Muscle of leg (tissue), 16 donors: ENCODE measurements at places on chromosomes 6 and 20.

- DNase-seq: no peak
Measured at GRCh38 chr6:31888276-31889258, 8.9 kb downstream of the EHMT2 start.

DNA sequence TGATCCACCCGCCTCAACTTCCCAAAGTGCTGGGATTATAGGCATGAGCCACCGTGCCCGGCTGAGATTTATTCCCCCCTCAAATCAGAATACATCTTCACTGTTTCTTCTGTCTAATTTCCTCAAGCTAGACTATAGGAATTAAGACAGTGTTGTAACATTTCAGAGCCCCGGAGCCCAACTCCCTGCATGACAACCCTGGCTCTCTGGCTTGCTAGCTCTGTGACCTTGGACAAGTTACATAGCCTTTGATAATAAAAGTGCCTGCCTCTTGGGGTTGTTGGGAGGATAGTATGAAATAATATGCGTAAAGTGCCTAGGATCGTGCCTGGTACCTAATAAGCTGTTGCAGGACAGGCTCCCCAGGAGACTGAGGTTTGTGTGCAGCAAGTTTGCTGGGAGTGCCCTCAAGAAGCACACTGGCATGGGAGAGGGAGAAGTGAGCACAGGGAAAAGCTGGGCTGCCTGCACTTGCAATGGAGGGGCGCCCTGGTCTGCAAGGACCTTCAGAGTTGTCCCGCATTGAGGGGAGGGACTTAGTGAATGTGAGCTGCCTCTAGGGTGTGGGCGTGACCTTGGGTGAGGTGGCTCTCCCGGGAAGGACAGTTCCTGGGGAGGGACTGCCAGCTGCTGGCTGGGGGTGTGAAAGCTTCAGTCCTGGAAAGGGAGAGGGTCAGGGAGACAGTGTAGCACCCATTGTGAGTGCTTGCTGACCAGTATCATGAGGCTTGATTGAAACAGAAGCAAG lies 43.4 kb downstream of the TAF8 start:
- DNase-seq: no peak

GRCh38 chr20:3732327-3733118 lies at the start of gene HSPA12B:
TSS of gene HSPA12B (plus strand) at chr20:3732685. CDS start at chr20:3738675, 5,990 bp downstream.
- peak; percentile 85 for DNase-seq

GRCh38 chr6:69305456-69305855 lies 491.4 kb downstream of the LMBRD1 start:
- DNase-seq: no peak

GRCh38 chr6:41050536-41050935 lies 2.5 kb upstream of the APOBEC2 start:
- no peak for DNase-seq

- peak; percentile 79 for DNase-seq
Measured at GRCh38 chr6:7051780-7052442, 55.9 kb upstream of the RREB1 start.

- no peak for DNase-seq
Measured at GRCh38 chr20:19838468-19838867, 80.4 kb downstream of the RIN2 start.

DNA sequence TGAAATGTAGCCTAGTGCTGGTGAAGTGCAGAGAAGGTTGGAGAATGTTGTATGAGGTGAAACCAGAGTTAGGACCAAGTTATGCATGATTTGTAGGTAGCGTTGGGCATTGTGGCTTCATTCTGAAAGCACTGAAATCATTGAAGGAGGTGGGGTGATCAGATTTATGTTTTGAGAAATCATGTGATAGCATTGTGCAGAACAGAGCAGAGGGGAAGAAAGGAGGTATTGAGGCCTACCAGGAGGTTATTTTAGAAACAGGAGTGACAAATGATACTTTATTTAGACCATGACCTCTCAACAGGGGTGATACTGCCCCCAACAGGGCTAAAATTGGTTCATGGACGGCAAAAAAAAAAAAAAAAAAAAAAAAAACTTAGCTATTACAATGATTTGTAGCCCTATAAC lies 15.6 kb upstream of the HMGN3 start:
- DNase-seq: peak; percentile 17

- DNase-seq: no peak
Measured at GRCh38 chr20:23139524-23139923, 53.4 kb upstream of the CD93 start.

GRCh38 chr20:16352321-16352720 lies 220.9 kb downstream of the KIF16B start:
- no peak for DNase-seq

GRCh38 chr6:2611092-2611491 lies 139.6 kb downstream of the MYLK4 start:
- DNase-seq: no peak

- no peak for DNase-seq
Measured at GRCh38 chr20:7463290-7463689, 477.0 kb downstream of the HAO1 start.

DNA sequence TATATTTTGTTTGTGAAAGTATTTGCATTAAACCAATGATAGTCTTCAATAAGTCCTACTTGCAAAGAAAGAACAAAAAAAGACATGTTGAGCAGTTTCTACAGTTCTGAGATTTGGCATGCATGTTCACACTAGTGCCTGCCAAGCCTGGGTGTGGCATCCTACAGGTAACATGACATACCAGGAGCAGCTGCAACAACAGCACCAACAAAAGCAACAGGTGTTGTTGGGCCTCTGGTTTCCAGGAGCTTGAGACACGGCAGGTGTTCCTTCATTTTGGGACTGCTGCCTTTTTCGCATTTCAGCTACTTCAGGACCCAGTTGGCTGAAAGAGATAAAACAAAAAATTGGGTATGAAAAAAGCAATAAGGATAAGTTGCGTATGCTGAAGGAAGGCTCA lies 41.2 kb upstream of the MTRF1L start:
- DNase-seq: no peak

DNA sequence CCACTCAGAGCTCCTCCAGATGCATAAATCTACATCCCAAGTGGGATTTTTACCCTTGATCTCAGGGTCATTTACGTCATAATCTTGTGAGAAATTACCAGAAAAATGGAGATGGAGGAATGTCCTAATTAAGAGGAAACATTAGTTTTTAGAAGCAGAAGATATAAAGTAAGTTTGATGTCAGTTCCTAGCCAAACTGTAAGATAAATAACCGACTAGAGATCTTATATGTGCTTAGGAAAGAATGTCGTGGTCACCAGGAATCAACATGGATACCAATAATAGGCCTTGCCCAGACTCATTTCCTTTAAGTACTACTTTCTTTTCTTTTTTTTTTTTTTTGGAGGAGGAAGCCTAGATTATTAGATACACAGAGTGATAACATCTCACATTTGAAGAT lies 186.9 kb downstream of the UTRN start:
- peak; percentile 18 for DNase-seq

DNA sequence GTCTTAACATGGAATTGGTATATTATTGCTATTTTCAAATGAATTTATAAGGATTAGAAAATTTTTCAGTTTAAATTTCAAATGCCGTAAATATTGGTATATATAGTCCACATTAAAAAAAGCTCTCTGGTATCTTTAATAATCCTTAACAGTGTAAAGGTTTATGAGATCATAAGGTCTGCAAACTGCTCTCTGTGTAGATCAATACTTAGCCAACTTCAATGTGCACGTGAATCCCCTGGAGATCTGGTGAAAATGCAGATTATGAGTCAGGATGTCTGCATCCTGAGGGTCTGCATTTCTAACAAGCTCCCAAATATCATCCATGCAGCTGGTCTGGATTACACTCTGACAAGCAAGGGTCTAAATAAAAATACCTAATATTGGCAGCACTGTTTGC lies 43.5 kb downstream of the LAMA4 start:
- DNase-seq: no peak

GRCh38 chr20:44748005-44748370 lies 2.3 kb downstream of the KCNK15 start:
- DNase-seq: peak; percentile 75

GRCh38 chr6:141265756-141266623 lies 866.7 kb upstream of the GJE1 start:
- peak; percentile 72 for DNase-seq

- no peak for DNase-seq
Measured at GRCh38 chr6:91482498-91482897, 895.6 kb upstream of the MAP3K7 start.

- peak; percentile 78 for DNase-seq
Measured at GRCh38 chr20:16777126-16777525, 29.0 kb downstream of the OTOR start.

- peak; percentile 77 for DNase-seq
Measured at GRCh38 chr6:16736856-16737775, 24.1 kb downstream of the ATXN1 start.

DNA sequence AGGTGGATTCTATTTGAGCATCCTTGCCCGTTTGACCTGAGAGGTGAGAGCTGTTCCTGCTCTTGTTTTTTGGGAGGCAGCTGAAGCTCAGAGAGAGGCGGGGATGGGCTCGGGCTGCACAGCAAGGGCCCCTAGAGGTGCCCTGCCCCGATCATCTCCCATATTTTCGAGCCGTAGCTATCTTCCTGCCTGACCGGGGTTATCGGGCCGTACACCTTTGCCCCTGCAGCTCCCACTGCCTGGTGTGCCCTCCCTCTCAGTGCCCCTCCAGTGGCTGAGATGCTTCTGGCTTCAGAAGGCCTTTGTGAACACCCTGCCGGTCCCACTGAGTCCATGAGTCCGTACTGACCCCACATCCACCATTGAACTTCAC lies 6.7 kb downstream of the SRC start:
- DNase-seq: no peak

DNA sequence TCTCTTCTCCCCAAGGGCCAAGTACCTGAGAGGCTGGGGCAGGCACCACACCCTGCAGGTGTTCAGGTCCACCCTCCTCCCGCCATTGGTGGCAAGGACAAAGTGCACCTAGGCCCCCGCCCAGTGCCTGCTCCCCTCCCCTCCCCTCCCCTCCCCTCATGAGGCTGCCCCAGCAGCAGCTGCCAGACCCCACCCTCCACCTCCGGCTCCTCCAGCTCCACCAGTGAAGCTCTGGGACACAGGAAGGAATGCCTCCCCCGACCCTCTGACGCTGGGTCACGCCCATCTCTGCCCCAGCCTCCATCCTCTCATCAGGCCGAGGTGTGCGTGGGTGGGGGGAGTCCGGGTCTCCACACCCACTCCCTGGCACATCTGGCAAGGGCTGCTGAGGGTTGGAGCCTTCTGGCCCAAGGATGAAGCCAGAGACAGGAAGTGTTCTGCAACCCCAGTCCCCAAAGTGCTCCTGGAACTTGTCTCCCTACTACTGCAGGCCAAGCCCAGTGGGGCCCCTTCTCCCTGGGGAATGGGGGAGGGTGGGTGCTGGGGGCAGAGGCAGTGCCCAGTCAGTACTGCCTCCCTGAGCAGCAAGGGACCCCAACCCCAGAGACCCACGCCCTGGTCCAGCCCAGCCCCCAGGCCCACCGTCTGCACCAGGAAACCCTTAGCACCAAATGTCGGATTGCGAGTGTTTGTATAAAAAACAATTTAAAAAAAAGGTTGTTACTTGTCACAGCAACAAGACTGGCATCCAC lies 1.6 kb upstream of the UCKL1 start:
- DNase-seq: peak; percentile 56

GRCh38 chr6:67252663-67253062 lies 1382.4 kb upstream of the ADGRB3 start:
- DNase-seq: no peak

GRCh38 chr20:57276221-57276620 lies 9.8 kb upstream of the BMP7 start:
- DNase-seq: no peak

DNA sequence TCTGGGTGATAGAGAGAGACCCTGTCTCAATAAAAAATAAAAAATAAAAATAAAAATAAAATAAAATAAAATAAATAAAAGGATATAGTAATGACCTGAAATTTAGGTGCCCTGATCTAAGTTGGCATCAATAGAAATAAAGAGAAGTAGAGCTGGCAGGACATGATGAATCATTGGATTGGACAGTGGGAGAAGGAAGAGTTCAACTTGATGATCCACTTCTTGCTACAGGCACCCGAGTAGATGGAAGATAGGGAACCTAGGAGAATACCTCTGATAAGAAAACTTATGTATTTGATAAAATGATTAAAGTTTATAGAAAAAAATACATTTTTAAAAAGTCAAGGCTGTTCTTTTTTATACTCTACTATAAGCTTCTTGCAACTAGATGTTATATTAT lies 79.0 kb downstream of the ADTRP start:
- DNase-seq: no peak

GRCh38 chr6:28922821-28923317 lies 916 bp downstream of the TRIM27 start:
- DNase-seq: peak; percentile 78

- DNase-seq: no peak
Measured at GRCh38 chr20:18138266-18138582, 561 bp downstream of the KAT14 start.

DNA sequence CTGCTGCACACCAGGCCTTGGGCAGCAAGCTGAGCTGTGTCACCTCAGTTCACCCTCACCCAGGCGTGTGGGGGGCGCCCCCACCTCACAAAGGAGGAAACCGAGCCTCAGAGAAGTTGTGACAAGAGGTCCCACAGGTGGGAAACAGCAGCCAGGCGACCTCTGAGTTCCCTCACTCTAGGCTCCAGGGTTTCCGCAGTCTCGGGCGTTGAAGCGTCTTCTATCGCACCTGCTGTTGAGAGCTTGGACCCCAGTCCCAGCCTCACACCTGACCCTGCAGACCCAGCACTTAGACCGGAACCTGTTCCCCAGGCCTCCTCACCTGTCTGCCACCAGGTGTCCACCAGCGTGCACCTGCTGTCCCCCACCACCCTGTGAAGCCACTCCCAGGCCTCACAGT lies 22.3 kb upstream of the APMAP start:
- no peak for DNase-seq

- no peak for DNase-seq
Measured at GRCh38 chr6:158005626-158006180, 24.0 kb downstream of the SYNJ2 start.

GRCh38 chr6:40999569-40999968 lies 39.5 kb downstream of the UNC5CL start:
- DNase-seq: peak; percentile 88
